Hepatocyte (in vitro differentiated cells): ENCODE measurements at places on chromosomes 4 and X. TPM values are rescaled to one million over a fixed set of nuclear protein-coding genes. Genes with fewer than 3 reads are reported as not detected.

The TMEM192 gene
- 22.5 and 28.8 TPM in 2 replicates for polyA plus RNA-seq

The PALLD gene
- polyA plus RNA-seq, result 65.0 and 82.7 TPM in 2 replicates

The KCNE5 gene
- polyA plus RNA-seq, result 0.16 and 0.21 TPM in 2 replicates

The TKTL1 gene
- 0.52 and 1.1 TPM in 2 replicates for polyA plus RNA-seq

The EVC2 gene
- 2.7 and 3.0 TPM in 2 replicates for polyA plus RNA-seq

The CT45A10 gene
- not detected in 2 replicates for polyA plus RNA-seq

The VCX gene
- polyA plus RNA-seq, result not detected in 2 replicates

The USO1 gene
- polyA plus RNA-seq, result 50.4 and 58.3 TPM in 2 replicates

The PAGE1 gene
- polyA plus RNA-seq, result not detected in 2 replicates

The CT83 gene
- not detected in 2 replicates for polyA plus RNA-seq

The GAGE12H gene
- not detected in 2 replicates for polyA plus RNA-seq

The ADRA2C gene
- polyA plus RNA-seq, result 7.7 and 11.0 TPM in 2 replicates

The DUSP21 gene
- polyA plus RNA-seq, result not detected in 2 replicates

The TMPRSS11F gene
- 0.50 TPM in 1 of 2 replicates, not detected in the other for polyA plus RNA-seq

The DGKK gene
- not detected in 2 replicates for polyA plus RNA-seq

The SMIM10L2A gene
- polyA plus RNA-seq, result 4.2 and 5.0 TPM in 2 replicates
